Skeletal muscle cell (primary cell): ENCODE measurements at places on chromosomes 16 and 17.

DNA sequence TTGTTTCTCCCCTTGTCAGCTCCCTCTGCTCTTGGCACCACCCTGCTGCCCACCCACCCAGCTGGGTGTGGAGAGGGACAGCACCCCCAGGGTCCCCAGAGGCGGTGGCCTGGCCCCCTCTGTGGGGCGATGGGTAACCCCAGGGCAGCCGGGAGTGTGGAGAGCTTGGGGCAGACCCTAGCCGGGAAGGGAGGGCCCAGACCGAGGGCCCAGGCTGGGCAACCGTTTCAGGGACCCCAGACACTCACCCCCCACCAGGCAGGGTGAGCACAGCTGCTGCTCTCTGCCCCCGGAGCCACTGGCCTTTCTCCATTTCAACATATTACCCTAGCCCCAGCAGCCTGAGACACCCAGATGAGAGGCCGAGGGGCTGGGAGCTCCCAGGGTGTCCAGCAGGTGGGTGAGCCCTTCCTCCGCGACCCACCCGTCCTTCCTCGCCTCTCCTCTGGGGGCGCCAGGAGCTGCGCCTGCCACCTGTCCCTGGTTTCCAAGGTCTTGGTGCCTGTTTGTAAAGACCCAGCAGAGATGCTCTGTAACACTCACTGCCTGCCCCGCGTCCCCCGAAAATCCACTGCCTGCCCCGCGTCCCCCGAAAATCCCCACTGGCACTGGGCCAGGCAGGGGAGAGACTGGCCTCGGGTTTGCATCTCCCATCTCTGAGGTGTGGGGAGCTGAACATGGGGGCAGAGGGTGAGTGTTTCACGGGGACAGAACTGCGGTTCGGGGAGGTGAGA, 45.4 kb downstream of the BAHCC1 start:
- DNase-seq = no peak

GRCh38 chr17:81640011-81640410, 3.0 kb downstream of the TSPAN10 start:
- DNase-seq = no peak

- no peak for DNase-seq
Observed at GRCh38 chr17:252456-252855, 71.0 kb upstream of the DOC2B start.

- DNase-seq = no peak
Observed at GRCh38 chr17:385836-386140, 33.2 kb upstream of the RPH3AL start.

- DNase-seq = no peak
Observed at GRCh38 chr17:79317916-79318315, 243.3 kb downstream of the ENGASE start.
